ENCODE measurements at places on chromosomes 16 and 17. TPM values are rescaled to one million over a fixed set of nuclear protein-coding genes. Genes with fewer than 3 reads are reported as not detected.

C16orf46 gene
- 5.4 TPM for total RNA-seq

ENPP7 gene
- not detected for total RNA-seq

NAGS gene
- 1.6 TPM for total RNA-seq

PDILT gene
- total RNA-seq: not detected

KRT15 gene
- not detected for total RNA-seq

TPSG1 gene
- not detected for total RNA-seq

KRTAP2-1 gene
- total RNA-seq: not detected

PERCC1 gene
- not detected for total RNA-seq

DCAF7 gene
- total RNA-seq: 53.2 TPM

KRTAP4-4 gene
- total RNA-seq: not detected

NUDT7 gene
- total RNA-seq: 5.9 TPM

KCTD19 gene
- 0.99 TPM for total RNA-seq

PMFBP1 gene
- 2.2 TPM for total RNA-seq

ICAM2 gene
- total RNA-seq: 37.0 TPM

ERAL1 gene
- 23.4 TPM for total RNA-seq

DDX52 gene
- 29.7 TPM for total RNA-seq

CCDC137 gene
- total RNA-seq: 3.9 TPM

TP53TG3C gene
- total RNA-seq: not detected

CDH11 gene
- total RNA-seq: 468 TPM

TERB1 gene
- total RNA-seq: not detected

SEPTIN12 gene
- total RNA-seq: not detected

DYNLRB2 gene
- 3.8 TPM for total RNA-seq

ACSM2A gene
- total RNA-seq: 0.11 TPM

SSTR5 gene
- 0.88 TPM for total RNA-seq

ZNF598 gene
- 5.4 TPM for total RNA-seq

CHD9NB gene
- 25.7 TPM for total RNA-seq

COX11 gene
- total RNA-seq: 66.5 TPM

CPHXL2 gene
- not detected for total RNA-seq

TBC1D3E gene
- total RNA-seq: not detected
